ENCODE measurements at places on chromosomes 3 and 15.

- H3K27me3 ChIP-seq = no peaks in the 10 kb centered on the region
- DNase-seq = no peak
- no peaks in the 10 kb centered on the region for H3K4me1 ChIP-seq
- no peaks in the 10 kb centered on the region for H3K36me3 ChIP-seq
- H3K4me3 ChIP-seq = no peak overlapping the region
- H3K27ac ChIP-seq = no peak overlapping the region
Observed at GRCh38 chr3:111215481-111215880, 143.9 kb downstream of the NECTIN3 start.

DNA sequence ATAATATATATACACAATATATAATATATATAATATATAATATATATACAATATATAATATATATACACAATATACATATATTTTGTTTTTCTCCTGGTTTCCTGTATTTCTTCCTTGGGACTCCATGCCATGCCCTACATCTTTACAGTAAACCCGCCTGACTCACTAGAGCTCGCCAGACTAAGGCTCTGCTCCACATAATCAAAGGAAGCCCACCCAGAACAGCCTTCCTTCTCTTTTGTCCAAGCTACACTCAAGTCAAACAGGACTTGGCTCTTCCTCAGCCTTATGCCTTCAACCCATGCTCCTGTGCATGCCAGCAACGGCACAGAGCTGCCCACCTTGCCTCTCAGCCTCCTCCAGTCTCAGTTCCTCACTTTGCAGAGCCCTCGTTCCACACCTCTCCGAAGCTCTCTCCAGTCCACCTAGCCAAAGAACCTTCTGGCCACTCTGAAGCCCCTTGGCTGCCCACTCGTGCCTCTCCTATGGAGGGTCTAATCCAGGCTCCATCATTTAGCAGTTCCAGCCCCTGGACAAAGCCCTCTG is 109.1 kb downstream of the RFTN1 start:
- H3K36me3 ChIP-seq = no peaks in the 10 kb centered on the region
- peaks cover 32% of the 10 kb centered on the region for H3K4me1 ChIP-seq
- no peaks in the 10 kb centered on the region for H3K27me3 ChIP-seq
- DNase-seq = no peak

- no peak overlapping the region for H3K27ac ChIP-seq
- DNase-seq = no peak
- no peaks in the 10 kb centered on the region for H3K4me1 ChIP-seq
Observed at GRCh38 chr3:174466471-174467054, 392.6 kb upstream of the NAALADL2 start.

DNA sequence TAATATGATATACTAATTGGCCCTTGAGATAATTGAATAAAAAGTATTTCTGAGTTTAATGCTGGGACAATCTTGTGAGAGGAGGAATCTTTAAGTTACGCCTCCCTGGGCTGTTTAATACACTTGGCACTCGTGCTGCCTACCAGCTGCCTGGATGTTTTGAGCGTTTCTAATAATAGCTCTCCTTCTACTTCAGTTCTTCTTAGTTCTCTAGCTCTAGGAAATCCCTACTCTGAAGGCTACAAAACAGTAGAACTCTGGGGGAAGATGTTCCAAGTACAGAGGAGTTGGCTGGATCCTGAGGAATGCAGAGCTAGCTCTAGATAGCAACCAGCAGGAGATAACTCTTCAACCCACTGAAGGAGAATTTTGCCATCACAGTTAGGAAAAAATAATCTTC is 3.5 kb downstream of the NAALADL2 start:
- H3K27ac ChIP-seq = no peak overlapping the region
- no peak overlapping the region for H3K4me3 ChIP-seq
- no peaks in the 10 kb centered on the region for H3K4me1 ChIP-seq
- no peak for DNase-seq
- no peaks in the 10 kb centered on the region for H3K36me3 ChIP-seq

- H3K4me1 ChIP-seq = peaks cover 15% of the 10 kb centered on the region
- H3K27ac ChIP-seq = no peak overlapping the region
- no peaks in the 10 kb centered on the region for H3K36me3 ChIP-seq
- H3K27me3 ChIP-seq = no peaks in the 10 kb centered on the region
- DNase-seq = no peak
Observed at GRCh38 chr3:45657853-45658252, 31.3 kb upstream of the SACM1L start.

DNA sequence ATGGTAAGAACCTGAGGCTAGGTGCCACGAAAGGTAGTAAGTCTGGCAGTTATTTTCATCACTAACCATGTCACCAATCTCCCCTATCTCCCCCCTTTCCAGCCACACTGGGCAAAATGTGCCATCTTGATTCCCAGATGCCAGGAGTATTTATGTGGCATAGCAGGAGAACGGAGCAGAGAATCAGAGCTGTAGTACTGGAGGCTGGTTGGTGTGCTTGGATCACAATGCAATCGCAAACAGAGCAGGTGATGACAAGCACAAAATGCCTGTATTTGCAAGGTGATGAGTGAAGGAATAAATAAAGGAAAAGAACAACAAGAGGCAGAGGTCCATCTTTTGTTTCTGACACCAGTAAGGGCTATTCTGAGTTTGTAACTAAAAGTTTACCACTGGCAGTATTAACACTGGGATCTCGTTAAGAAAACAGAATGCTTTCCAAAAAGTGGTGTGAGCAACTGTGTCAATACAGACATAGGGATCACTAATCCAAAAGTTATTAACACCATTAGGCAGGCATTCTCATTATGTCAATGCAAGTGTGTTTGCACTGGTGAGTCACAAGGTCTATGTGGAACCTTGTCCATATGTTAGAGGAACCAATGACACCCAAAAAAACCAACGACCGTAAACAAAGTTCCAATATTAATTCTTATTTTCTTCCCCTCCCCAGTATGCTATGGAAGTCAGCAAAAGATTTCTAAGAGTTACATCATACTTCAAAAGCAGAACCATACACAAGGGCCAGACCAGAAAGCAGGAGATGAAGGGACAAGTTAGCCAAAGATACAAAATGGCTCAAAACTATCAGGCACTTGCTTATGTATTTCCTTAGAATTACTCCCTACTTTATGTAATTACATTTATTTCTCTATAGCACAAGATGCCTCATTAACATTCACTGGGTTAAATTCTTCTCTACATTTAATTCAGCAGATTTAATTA is 556.6 kb downstream of the FOXP1 start:
- H3K36me3 ChIP-seq = peaks cover 6% of the 10 kb centered on the region
- H3K4me3 ChIP-seq = no peak overlapping the region
- peaks cover 22% of the 10 kb centered on the region for H3K4me1 ChIP-seq
- DNase-seq = no peak
- no peaks in the 10 kb centered on the region for H3K27me3 ChIP-seq
- no peak overlapping the region for H3K27ac ChIP-seq

- H3K27ac ChIP-seq = no peak overlapping the region
- no peak overlapping the region for H3K4me3 ChIP-seq
- no peaks in the 10 kb centered on the region for H3K4me1 ChIP-seq
- no peaks in the 10 kb centered on the region for H3K36me3 ChIP-seq
- no peak for DNase-seq
Observed at GRCh38 chr3:146598535-146598934, 6.6 kb downstream of the PLSCR5 start.

DNA sequence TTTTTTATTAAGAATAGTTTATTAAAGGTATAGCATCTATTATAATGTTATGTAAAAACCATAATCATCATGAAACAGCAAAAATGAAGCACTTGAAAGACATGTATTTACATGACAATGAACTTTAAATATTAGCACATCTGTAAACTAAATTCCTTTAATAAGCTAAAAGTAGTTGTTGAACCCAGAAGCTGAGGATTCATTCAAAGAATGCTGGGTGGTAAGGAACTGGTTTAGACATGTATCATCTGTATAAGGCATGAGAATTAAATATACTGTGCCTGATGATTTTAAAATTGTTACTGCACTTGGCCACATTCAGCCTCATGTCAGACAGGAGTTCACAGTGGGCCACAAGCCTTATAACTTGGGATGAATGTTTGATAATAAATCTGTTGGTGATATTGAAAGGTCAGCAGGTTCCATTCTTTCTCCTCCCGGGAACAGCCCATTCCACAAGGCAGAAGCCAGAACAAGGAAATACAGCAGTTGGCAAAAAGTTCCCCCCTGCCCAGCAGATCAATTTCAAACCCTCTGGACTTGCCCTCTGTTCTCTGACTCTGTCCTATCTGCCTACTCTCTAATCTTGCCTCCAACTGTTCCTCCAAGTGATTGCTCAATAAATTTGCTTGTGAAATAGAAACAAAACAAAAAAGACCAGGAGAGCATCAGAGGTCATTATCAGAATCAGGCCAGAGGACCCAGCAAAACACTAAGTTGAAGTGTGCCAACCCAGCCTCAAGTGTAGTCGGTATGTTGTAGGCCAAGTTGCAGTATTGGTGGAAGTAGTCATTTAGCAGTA is 49.8 kb upstream of the TEX264 start:
- no peaks in the 10 kb centered on the region for H3K27me3 ChIP-seq
- H3K36me3 ChIP-seq = no peaks in the 10 kb centered on the region
- H3K4me3 ChIP-seq = no peak overlapping the region
- no peak overlapping the region for H3K27ac ChIP-seq

GRCh38 chr3:171883893-171884279 is 40.7 kb downstream of the TMEM212 start:
- H3K27me3 ChIP-seq = no peaks in the 10 kb centered on the region
- no peak overlapping the region for H3K4me3 ChIP-seq
- DNase-seq = no peak
- peaks cover 23% of the 10 kb centered on the region for H3K4me1 ChIP-seq

DNA sequence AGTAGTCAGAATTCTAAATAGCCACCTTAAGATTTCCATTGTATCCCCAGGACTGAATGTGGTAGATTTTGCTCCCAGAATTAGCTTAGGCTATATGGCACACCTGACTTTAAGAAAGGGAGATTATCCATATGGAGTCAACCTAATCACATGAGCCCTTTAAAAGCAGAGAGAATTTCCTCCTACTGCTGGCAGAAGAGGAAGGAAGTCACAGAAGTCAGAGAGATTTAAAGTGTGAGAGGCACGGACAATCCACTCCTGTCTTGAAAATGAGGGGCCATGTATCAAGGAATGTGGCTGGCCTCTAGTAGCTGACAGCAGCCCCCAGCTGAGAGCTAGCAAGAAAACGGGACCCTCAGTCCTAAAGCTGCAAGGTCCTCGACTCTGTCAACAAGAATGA is 26.8 kb downstream of the LRRC31 start:
- H3K4me1 ChIP-seq = no peaks in the 10 kb centered on the region
- no peaks in the 10 kb centered on the region for H3K27me3 ChIP-seq
- H3K4me3 ChIP-seq = no peak overlapping the region
- no peak overlapping the region for H3K27ac ChIP-seq

GRCh38 chr3:138367911-138368310 is 19.5 kb downstream of the MRAS start:
- H3K27me3 ChIP-seq = no peaks in the 10 kb centered on the region
- no peak overlapping the region for H3K27ac ChIP-seq
- no peak for DNase-seq
- H3K4me1 ChIP-seq = peaks cover 15% of the 10 kb centered on the region
- no peak overlapping the region for H3K4me3 ChIP-seq

GRCh38 chr15:71215126-71215894 is 100.0 kb downstream of the THSD4 start:
- no peak overlapping the region for H3K4me3 ChIP-seq
- no peak for DNase-seq
- H3K27ac ChIP-seq = peak overlapping the region; percentile 70
- H3K4me1 ChIP-seq = peaks cover 5% of the 10 kb centered on the region

GRCh38 chr3:97738761-97739160 is 25.8 kb upstream of the ARL6 start:
- no peak overlapping the region for H3K27ac ChIP-seq
- no peaks in the 10 kb centered on the region for H3K36me3 ChIP-seq
- H3K4me3 ChIP-seq = no peak overlapping the region
- peaks cover 3% of the 10 kb centered on the region for H3K27me3 ChIP-seq
